Stimulated activated CD4-positive, alpha-beta T cell treated with anti-CD3 and anti-CD28 coated beads, Interleukin-1b, Interleukin-23, amount 100 ng/mL, for 1 hour (primary cell): ENCODE measurements at places on chromosomes 3 and 15.

DNA sequence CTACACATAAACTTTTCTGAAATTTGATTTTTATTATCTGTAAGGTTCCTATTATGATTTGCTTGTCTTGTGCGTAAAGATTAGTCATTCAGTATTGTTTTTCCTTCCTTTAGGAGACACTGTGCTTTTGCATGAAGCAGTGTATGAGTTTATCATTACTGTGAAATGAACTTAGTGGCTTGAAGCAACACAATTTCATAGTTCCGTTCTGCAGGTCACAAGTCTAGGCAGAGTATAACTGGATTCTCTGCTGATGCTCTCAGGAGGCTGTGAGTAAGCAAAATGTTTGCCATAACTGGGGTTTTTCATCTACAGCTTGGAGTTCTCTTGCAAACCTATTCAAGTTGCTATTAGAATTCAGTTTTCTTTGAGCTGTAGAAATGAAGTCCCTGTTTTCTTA is 1136.1 kb downstream of the OTOL1 start:
- no peak for DNase-seq

GRCh38 chr15:83955806-83956265 is 279.7 kb upstream of the GOLGA6L4 start:
- no peak for DNase-seq

- no peak for DNase-seq
Observed at GRCh38 chr3:14787630-14788029, 31.1 kb upstream of the FGD5 start.

GRCh38 chr3:4984511-4984864 is 5.3 kb downstream of the BHLHE40 start:
- no peak for DNase-seq

DNA sequence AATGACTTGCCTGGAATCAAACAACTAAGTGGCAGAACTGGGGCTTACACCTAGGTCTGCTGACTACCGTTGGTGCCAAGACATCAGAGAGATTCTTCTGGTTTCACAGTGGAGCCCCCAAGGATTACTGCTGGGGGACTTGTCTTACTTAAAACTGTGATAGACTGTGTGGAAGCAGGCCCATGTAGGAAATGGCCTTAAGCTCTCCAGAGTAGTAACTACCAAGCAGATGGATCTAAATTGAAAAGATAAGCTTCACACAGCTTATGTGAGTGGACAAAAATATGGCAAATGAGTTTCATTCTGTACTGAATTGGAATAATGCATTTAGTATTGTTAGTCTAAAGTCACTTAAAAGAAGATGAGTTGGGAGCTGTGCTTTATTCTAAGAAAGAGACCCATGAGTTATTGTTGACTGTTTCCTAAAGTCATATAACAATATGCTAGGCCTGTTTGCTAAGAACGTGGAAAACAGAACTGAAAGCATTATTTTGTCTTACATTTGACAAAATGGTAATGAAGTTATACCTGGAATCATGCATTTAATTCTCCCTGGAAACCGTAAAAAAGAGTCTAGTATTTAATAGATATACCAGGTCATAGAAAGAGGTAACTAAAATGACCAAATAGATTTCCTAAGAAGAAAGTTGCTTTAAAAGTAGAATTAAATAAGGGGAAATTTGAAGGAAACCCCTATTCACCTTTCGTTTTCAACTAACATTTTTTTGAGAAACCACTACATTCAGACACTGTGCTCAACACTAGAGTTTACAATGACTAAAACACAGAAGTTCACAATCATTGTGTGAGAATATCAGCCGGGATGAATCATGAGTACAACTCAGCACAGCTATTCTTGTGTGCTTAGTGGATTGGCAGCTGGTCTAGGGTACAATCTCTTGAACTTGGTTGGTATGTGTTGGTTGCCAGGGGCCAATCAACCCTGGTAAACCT is 13.0 kb upstream of the MAPK6 start:
- DNase-seq: no peak
